ENCODE measurements at places on chromosomes 7 and 10.
A peak's percentile ranks its signal among the peaks of the same experiment; 100 is the strongest.

GRCh38 chr7:91973639-91974038 lies 33.0 kb downstream of the AKAP9 start:
- DNase-seq: no peak

- no peak for DNase-seq
Measured at GRCh38 chr7:2958416-2959102, 85.1 kb downstream of the CARD11 start.

DNA sequence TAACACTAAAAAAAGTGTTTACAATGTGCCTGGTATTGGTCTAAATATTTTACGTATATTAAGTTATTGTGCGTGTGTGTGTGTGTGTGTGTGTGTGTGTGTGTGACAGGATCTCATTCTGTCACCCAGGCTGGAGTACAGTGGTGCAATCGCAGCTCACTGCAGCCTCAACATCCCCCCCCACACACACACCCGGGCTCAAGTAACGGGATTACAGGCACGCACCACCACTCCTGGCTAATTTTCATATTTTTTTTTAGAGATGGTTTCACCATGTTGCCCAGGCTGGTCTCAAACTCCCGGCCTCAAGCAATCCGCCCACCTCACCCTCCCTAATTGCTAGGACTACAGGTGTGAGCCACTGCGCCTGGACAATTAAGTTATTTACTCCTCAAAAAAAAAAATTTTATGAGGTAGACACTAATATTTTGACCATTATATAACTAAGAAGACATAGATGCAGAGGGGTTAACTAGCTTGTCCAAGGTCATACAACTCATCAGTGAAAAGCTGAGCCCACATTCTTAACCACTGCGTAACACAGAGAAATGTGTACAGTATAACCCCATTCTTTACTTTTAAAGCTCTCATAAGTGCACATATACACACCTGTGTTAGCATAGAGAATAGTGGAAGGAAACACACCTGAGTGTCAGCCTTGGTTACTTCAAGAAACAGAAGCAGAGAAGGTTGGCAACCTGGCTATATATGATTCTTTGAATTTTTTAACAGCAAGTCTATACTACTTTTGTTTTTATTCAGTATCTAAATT lies 35.0 kb downstream of the DNAJC12 start:
- no peak for DNase-seq

DNA sequence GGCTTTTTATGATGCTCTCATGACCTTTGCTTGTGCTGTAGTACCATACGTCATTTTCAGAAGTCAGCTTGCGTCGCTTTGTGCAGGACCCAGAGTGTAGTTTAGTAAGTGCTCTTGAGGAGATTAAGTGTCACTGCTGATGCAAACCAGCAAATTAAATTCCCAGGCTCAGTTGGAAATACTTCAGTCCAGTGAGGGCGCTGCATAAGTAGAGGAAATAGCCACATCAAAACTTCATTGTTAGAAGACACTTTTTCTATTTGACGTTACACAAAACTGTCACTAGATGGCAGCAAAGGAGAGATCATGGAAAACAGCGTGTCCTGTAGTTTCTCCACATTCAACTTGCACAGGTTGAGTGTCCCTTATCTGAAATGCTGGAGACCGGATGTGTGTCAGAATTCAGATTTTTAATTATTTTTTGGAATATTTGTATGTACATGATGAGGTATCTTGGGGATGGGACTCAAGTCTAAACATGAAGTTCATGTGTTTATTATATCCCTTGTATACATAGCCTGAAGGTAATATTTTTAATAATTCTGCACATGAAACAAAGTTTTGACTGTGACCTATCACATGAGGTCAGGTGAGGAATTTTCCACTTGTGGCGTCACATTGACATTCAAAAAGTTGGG lies 7.9 kb downstream of the ZNF22 start:
- DNase-seq: peak; percentile 84

DNA sequence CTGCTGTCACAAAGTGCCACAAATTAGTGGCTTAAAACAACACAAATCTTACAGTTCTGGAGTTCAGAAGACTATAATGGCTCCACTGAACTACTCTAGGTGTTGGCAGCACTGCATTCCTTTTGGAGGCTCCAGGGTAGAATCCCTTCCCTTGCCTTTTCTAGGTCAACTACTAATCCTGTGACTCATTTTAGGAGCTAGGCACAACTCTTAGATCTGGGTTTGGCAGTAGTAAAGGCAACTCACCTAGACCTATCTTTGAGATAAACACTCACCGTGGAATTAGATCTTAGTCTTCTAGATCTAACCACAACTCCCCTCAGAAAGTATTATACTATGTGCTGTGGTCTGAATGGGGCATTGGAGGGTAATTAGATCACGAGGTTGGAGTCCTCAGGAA lies 60.4 kb downstream of the ANKIB1 start:
- DNase-seq: no peak

- no peak for DNase-seq
Measured at GRCh38 chr7:92563345-92563744, 26.8 kb downstream of the FAM133B start.

DNA sequence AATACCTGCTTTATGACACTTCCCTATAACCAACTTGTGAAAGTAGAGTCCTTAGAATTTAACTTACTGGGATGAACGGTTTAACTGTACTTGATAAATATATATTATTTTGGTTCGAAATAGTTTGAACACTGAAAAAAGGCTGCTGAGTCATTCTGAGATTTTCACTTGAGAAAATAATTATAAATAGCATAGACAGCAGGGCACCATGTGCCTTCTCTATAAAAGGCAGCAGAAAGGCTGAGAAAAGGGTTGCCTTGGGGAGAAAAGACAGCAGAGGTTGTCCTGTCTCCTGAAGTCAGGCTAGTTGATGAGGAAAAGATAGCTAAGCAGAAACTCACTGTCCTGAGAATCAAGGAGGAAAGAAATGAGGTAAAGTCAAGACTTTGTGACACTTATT lies 92.4 kb downstream of the CTTNBP2 start:
- no peak for DNase-seq

DNA sequence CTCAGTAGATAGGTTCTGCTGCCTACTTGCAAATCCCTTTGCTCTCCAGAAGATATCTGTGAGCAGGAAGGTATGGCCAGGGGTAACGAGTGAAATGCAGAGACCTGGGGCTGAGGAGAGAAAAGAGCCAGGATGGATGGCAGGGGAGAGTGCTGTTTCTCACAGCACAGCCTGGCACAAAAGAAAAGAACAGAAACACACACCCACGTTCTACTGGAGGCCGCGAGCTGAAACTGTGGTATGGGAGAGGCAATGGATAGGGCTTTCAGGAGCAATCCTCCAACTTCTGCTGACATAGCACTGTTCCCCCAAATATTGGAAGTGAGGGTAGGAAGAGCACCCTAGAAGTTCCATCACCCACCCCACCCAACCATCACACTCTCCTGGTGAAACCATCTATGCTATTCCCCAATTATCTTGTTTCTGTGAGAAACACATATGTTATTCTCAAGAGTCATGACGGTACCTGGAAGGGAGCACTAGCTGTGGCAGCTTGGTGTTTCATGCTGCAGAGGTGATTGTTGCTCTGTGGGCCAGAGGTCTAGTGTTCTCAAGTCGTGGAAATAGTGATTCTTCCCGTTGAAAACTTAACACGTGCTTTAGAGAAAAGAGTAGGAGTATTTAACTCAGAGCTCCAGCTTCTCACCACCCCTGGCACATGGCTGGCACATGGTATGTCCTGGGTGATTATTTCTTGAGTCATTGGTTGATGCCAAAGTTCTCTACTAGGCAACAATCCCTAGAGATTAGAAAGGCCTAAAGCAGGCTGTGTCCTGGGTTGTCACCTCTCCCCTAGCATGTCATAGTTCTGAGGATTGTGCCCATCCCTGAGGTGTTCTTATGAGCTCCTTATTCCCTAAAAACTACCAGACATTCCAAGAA lies 198.3 kb downstream of the PLXNA4 start:
- no peak for DNase-seq

- no peak for DNase-seq
Measured at GRCh38 chr10:7417807-7418206, 7.0 kb upstream of the SFMBT2 start.

DNA sequence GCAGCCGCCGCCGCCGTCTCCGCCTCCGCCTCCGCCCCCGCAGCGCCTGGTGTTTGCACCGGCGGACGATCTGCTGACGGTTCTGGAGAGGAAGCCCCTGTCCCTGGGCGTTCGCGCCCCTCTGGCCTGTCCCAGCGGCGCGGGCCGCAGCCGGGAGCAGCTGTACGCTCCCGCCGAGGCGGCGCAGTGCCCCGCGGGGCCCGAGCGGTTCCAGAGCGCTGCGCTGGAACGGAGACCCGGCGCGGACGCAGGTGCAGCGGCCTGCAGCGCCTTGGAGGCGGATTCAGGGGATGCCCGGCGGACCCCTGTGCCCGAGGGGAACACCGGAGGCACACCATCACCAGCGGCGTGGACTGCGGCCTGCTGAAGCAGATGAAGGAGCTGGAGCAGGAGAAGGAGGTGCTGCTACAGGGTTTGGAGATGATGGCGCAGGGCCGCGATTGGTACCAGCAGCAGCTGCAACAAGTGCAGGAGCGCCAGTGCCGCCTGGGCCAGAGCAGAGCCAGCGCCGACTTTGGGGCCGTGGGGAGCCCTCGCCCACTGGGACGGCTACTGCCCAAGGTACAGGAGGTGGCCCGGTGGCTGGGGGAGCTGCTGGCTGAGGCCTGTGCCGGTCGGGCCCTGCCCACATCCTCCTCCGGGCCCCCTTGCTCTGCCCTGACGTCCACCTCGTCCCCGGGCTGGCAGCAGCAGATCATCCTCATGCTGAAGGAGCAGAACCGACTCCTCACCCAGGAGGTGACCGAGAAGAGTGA lies 24.8 kb upstream of the ZNF735 start:
- no peak for DNase-seq

GRCh38 chr10:32047881-32048280 lies 8.3 kb downstream of the KIF5B start:
- no peak for DNase-seq

DNA sequence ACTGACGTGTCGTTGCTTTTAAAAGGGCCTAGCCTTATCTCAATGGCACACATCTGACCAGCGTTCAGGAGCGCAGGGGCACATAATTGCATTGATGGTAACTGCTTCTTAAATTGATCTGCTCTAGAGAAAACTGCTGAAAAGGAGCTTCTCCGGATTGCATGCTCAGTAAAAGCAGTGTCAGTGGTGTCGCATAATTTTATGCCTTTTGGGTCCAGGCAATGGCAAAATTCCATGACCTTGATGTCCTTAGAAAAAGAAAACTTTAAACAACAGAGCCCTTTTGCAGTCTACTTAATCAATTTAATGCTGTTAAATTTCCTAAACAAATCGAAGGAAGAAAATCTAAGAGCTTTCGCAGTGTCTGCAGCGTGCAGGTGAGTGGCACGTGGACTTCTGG lies 75.7 kb downstream of the PTPRE start:
- no peak for DNase-seq

DNA sequence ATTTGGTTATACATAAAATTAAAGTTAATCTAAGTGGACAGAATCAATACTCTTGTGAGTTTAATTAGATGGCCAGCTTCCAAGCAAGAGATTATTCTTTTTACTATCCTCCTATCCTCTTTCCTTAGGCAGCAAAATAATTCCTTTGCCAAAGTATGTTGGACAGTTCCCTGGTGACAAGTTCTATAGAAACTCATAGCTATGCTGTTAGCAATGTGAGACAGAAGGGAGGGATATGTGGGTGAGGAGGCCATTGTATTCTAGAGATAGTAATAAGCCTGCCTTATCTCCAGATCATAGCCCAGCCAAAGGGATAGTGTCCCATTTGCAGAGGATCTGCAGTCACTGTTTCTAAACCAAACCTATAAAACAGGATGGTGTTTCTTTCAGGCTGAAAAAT lies 181.6 kb upstream of the HDAC9 start:
- no peak for DNase-seq

- DNase-seq: peak; percentile 22
Measured at GRCh38 chr7:102836191-102836919, 76.4 kb upstream of the LRRC17 start.

DNA sequence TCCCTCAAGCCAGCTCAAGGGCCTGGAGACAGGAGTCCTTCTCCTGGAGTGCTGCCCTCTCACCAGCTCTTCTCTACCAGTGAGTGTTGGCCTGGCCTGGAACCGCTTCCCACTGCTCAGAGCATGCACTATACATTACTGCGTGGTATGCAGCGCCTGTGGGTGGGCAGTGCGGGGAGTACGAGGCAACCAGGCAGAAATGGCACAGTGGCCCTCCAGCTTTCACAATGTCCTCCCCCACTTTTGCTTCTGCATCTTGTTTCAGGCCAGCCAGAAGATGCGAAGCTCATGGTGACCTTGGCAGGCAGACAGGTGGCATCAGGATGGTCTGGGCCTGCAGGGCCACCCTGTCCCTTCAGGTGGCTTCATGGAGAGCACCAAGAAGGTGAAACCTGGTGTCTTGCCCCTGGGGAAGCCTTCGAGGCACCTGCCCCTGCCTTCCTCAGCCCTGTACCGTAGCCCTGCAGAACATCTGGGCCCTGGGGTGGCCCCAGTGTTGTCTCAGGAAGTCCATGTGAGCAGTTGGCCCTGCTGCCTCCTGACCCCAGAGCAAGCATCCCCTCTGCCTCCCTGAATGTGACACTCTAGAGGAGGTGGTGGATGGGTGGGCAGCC lies 35.8 kb downstream of the RASGEF1A start:
- no peak for DNase-seq

DNA sequence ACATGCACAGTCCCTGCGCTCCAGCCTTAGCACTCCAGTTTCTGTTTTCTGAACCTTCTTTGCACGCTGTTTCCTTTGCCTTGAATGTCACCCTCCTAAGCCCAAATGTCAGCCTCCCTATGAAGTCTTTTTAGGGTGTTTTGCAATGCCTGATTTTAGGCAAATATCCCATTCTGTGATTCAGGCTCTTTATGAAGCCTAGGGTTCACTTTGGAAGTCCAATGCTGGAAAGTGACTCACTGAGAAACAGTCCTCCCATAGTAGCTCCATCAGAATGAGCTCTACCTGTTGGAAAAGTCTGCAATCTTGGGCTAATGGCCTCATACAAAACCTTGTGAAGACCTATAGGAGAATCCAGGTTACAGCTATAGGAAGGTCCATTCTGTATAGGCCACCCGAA lies 5.3 kb downstream of the LAMB4 start:
- no peak for DNase-seq

GRCh38 chr10:68231817-68232251 lies at the start of gene ATOH7:
ATOH7 (minus strand) TSS chr10:68232113; CDS start chr10:68231677, 436 bp downstream.
- no peak for DNase-seq

DNA sequence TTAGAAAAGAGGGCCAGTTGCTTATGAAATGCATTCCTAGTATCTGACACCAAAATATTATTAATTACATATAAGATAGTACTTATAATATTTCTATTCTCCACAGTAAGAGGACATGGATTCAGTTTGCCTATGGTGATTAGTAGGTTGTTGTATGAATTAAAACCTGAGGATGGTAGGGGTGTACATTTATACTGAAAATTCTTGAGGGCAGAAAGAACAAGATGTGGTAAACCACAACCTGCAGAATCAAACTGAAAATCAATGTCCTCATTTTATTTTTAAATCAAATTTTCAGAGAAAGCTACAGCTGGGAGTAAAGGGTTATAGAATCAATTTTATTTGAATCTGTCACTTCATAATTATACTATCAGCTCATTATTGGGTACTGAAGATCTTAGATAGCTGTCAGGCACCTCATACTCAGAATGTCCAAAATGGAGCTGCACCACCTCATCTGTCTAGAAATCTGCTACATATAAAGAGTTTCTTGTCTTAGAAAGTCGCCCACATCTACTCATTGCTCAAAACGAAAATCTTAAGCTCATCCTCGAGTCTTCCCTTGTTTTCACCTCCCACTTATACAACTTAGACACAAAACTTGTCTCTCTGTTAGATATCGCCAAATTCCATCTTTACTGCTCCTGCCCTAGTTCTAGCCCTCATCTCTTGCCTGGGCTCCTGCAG lies 65.4 kb downstream of the MYO3A start:
- no peak for DNase-seq

- peak; percentile 30 for DNase-seq
Measured at GRCh38 chr7:129607471-129608120, 3.9 kb upstream of the NRF1 start.

All from NCI-H460 (cell line).